ENCODE measurements at places on chromosomes 16 and 17.

GRCh38 chr17:20944014-20944865 lies 98.6 kb downstream of the USP22 start:
- DNase-seq, result peak; percentile 29

GRCh38 chr17:6475411-6475810 lies 31.2 kb downstream of the PIMREG start:
- no peak for DNase-seq

DNA sequence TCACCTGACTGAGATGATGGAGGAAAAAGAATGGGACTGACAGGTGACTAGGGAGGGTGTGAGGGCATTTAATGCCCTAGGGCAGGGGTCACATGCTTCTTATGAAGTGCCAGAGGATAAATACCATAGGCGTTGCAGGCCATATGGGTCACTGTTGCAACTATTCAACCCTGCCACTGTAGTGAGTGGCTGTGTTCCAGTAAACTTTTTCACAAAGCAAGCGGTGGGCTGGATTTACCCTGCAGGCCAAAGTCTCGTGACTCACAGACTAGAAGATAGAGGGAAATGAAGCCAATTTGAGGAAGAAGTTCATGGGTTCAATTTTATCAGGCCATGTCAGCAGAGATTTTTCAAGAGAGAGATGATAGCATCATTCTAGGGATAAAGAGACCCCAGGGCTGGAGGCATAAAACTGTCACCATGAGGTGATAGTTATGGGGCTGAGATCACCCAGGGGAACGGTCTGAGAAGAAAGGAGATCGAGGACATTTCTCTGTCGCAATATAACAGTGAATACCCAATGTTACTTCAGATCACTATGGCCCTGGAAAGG lies 8.6 kb downstream of the ARHGAP17 start:
- peak; percentile 89 for DNase-seq

DNA sequence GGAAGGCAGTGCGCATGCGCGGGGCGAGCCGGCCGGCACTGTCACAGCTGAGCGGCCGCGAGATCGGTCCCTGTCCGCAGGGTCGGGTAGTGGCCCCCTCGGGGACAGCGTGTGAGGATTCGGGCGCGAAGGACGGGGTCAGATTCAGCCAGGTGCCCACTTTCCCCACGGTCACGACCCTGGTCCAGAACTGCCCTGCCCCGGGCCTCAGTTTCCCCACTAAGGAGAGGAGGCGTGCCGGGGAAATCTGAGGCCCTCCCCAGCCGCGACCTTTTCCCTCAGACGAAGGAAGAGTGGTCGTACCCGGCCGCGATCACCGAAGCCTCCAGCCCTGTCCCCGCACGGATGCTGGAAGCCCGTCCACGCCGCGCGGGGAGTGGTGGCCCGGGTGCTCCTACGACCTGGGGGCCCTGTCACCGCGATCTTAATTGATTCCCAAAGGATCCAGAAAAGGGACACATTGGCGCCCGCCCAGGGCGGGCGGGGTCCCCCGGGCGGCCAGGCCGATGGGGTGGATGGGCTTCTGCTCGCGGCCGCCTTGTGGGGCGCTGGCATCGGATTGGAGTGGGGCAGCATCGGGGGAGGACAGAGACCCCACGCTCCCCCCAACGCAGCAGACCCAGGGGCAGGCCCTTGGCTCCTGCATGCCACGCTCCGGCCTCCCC lies 57.7 kb downstream of the SRL start:
- no peak for DNase-seq

- DNase-seq, result peak; percentile 42
Measured at GRCh38 chr17:75498726-75499213, 16.6 kb downstream of the CASKIN2 start.

DNA sequence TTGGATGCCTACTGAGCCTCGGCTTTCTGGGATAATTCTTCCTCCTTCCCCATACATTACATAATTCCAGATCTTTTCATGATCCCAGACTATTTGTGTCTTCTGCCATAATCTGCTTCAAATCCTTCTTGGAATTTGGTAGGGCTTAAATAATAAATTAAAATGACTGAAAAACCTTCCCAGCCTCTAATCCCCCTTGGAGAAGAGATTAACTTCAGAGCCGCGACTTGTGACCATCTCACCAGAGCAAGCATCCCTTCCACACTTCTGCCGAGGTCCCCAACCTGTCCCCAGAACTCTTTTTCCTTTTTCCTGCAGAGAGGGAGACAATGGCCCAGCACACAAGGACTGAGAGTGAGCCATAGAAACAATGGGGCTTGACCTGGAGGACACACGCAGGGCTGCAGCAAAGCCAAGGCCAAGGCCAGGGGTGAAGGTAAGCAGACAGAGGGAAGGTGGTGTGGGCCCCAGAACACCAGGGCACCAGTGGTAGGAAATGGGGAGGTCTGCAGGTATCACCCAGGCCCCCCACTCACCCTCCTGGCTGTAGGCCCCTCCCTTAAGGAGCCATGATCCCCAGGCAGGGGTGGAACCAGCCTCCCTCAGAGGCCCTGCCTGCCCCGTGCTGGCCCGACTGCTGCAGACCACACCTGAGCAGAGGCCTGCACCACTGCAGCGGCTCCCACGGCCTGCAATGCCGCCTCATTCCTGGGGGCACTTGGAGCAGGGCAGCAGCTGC lies 9.6 kb upstream of the BCAR1 start:
- DNase-seq, result no peak

- DNase-seq, result peak; percentile 18
Measured at GRCh38 chr17:2656283-2656682, 55.3 kb downstream of the CLUH start.

- peak; percentile 80 for DNase-seq
Measured at GRCh38 chr16:578870-579405, 9.2 kb downstream of the PIGQ start.

GRCh38 chr17:29136998-29137730 lies 43.0 kb downstream of the MYO18A start:
- DNase-seq, result peak; percentile 59

GRCh38 chr16:57413301-57413730 lies 8.7 kb downstream of the CCL17 start:
- no peak for DNase-seq

DNA sequence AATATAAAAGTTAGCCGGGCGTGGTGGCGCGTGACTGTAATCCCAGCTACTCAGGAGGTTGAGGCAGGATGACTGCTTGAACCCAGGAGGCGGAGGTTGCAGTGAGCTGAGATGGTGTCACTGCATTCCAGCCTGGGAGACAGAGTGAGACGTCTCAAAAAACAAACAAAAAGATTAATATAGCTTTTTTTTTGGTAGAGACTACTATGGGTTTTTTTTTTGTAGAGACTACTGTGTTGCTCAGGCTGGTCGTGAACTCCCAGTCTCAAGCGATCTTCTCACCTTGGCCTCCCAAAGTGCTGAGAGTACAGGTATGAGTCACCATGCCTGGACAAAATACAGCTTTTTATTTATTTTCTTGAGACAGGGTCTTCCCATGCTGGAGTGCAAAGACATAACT lies 20.2 kb downstream of the ZNRF1 start:
- no peak for DNase-seq

- DNase-seq, result no peak
Measured at GRCh38 chr16:55622930-55623561, 32.7 kb upstream of the SLC6A2 start.

GRCh38 chr16:86510465-86511261 lies at the start of gene FOXF1:
Gene FOXF1 (plus strand): TSS chr16:86510527. CDS start chr16:86510570, 43 bp downstream.
- peak; percentile 34 for DNase-seq

- DNase-seq, result no peak
Measured at GRCh38 chr17:2634361-2634960, 41.0 kb downstream of the PAFAH1B1 start.

GRCh38 chr17:33858682-33859081 lies 396.4 kb upstream of the CCL2 start:
- no peak for DNase-seq

- no peak for DNase-seq
Measured at GRCh38 chr17:83097831-83098230, 18.4 kb downstream of the METRNL start.

DNA sequence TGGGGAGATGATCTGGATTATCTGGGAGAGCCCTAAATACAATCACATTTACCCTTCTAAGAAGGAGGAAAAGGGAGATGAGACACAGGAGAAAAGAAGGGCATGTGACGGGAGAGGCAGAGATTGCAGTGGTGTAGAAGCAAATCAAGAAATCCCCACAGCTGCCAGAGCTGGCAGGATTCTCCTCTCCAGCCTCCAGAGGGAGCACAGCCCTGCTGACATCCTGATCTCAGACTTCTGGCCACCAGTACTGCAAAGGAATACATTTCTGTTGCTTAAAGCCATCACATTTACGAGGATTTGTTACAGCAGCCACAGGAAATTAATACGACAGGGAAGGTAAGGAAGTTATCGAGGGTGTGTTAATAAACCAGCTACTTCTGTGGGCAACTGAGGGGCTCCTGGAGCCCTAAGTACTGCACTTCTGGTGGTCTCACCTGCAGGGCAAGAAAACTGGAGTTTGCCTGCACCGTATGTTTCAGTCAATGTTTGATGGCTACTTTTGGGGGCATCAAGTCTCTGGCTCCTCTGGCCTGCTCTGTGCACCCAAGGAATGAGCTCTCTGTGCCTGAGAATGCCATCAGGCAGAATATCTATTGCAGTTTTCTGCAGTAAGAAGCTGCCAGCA lies 22.9 kb upstream of the CDH13 start:
- no peak for DNase-seq

GRCh38 chr17:41939693-41940090 lies 9.3 kb downstream of the ODAD4 start:
- no peak for DNase-seq

- no peak for DNase-seq
Measured at GRCh38 chr17:69528035-69528434, 113.5 kb downstream of the MAP2K6 start.

GRCh38 chr17:17028059-17028877 lies 14.0 kb upstream of the MPRIP start:
- no peak for DNase-seq

DNA sequence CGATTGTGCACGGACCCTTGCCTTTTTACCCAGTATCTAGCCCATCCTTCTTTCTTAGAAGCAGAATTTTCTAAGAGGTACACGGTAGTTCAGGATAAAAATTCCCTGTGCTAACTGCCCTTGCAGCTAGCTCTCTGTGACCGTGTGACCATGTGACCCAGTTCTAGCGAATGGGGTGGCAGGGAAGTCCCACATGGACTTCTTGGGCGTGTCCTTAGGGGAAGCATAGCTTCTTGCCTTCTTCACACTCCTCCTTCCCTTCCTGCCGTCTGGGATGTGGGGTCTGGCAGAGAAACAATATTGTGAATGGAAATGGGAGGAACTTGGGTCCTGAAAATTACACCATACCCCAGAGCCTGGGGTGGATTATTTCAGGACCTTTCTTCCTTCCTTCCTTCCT lies 670.7 kb downstream of the MAF start:
- no peak for DNase-seq

GRCh38 chr16:11160676-11161115 lies 95.3 kb downstream of the SOCS1 start:
- no peak for DNase-seq

GRCh38 chr16:1510941-1511351 lies 17.8 kb downstream of the TELO2 start:
- no peak for DNase-seq

- no peak for DNase-seq
Measured at GRCh38 chr16:53080345-53081031, 25.7 kb downstream of the CHD9 start.

DNA sequence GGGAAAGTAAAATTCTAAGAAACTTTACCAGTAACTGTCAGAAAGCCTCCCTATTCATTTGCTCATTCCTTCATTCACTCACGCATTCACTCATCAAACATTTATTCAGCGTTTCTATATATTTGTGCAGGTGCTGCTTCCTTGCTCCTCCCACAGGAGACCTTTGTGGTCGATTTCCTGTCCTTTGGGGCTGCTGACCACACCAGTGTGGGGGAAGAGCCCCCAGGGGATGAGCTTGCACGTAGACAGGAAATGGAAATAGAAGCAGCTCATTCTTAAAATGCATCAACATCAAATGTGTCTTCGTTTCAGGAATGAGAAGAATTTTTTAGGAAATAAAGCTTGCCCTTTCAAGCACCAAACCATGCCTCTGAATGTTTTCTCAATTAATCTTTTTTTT lies 9.6 kb downstream of the PIK3R6 start:
- no peak for DNase-seq

DNA sequence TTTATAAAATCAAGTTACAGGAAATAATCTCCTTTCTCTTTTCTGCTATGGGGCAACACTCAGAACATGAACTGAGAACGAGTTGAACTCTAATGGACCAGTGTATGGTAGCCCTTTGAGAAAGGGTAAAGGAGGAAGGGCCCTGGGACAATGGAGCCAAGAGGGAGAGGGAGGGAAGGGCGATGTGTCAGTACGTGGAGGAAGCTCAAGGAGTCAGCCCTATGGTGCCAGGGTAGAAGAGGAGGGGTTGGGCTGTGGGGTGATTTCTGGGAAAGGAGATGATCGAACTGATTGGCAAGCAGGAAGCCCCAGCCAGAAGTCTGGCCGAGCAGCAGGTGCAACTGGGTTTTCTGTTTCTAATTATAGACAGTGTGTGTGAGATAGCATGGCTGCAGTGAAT lies 4.3 kb upstream of the WIPI1 start:
- peak; percentile 50 for DNase-seq

All from suppressor macrophage (primary cell).